ENCODE measurements at places on chromosomes 12 and 14.

- DNase-seq: no peak
Observed at GRCh38 chr14:84250893-84251292, 1279.1 kb upstream of the FLRT2 start.

- DNase-seq: no peak
Observed at GRCh38 chr14:68544081-68544892, 248.6 kb downstream of the ZFP36L1 start.

DNA sequence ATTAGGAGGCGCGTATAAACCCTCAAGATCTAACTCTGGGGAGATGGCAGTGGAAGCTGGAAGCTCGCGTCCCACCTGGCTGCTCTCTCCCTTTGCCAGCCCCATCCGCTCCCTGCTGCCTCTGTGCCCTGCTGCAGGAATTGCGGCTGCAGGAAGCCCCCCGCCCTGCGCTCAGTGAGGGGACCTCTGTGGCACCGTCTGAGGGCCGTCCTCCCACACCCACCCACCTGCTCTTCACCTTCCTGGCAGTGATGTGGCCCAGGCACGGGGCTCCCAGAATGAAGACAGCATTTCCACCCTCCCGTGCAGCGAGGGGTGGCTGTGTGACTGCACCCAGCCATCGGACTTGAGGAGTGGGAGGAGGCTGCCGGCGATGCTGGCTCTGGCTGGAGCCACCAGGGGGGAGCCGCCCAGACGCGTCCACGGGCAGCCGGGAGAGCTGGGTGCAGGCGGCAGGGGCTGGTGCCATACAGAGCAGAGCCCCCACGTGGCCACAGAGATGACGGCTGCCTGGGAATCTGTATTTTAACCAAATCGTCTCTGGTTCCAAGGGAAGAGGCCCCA is 28.3 kb upstream of the GALNT9 start:
- DNase-seq: no peak

DNA sequence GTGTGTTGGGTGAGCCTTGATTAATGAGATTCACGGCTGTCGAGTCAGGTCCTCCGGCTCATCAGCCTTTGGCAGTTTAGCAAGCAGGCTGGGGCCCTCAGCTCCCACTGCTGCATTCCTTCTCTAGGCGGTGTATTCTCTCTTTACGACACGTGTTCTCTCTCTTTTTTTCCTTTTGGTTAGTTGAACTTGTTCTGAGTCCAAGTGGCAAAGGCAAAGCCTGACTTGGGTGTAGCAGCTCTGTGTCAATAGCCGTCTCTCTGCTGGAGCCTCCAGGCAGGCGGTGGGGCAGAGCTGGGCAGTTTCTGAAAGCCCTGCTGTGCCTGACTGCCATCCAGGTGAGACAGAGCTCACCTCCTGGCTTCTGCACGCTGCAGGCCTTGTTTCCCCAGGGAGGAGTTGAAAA is 46.6 kb downstream of the SUSD6 start:
- DNase-seq: no peak

DNA sequence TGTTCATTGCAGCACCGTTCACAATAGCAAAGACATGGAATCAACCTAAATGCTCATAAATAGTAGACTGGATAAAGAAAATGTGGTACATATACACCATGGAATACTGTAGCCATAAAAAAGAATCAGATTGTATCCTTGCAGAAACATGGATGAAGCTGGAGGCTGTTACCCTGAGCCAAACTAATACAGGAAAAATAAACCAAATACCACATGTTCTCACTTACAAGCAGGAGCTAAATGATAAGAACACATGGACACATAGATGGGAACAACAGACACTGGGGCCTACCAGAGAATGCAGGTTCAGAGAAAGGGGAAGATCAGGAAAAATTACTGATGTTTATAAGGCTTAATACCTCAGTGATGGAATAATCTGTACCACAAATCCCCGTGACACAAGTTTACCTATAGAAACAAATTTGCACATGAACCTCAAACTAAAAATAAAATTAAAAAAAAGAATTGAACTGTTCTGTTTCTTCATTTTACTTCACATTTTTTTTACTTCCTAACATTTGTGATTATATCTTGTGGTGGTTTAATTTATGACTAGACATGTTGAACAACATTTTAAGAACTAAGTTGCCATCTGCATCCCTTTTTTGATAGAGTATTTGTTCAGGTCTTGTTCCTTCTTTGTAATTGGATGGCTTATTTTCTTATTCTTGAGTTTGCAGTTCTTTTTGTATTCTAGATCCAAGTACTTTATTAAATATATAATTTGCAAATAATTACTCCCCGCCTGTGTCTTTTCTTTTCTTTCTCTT is 835.2 kb downstream of the FSCB start:
- DNase-seq: no peak

DNA sequence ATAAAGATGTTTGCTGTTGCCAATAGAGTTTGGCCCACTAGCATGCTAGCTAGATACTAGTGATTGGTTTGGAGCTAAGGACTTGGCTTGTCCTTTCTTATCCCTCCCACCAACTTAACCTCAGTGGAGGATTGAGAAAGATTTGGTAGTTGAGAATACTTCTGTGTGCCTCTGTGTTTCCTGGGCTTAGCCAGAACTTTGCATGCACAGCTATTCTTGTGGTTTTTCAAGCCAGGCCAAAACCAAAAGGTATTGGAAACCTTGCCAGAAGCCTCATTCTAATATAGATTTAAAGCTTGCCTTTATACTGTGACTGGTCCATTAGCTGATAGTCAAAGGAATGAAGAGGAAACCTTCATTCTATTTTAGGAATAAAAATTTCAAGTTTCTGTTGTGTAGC is 188.5 kb downstream of the CCDC91 start:
- no peak for DNase-seq

GRCh38 chr12:13573698-13574321 is 377.3 kb downstream of the EMP1 start:
- no peak for DNase-seq

GRCh38 chr14:67371247-67372148 is 11.4 kb downstream of the EIF2S1 start:
- no peak for DNase-seq

DNA sequence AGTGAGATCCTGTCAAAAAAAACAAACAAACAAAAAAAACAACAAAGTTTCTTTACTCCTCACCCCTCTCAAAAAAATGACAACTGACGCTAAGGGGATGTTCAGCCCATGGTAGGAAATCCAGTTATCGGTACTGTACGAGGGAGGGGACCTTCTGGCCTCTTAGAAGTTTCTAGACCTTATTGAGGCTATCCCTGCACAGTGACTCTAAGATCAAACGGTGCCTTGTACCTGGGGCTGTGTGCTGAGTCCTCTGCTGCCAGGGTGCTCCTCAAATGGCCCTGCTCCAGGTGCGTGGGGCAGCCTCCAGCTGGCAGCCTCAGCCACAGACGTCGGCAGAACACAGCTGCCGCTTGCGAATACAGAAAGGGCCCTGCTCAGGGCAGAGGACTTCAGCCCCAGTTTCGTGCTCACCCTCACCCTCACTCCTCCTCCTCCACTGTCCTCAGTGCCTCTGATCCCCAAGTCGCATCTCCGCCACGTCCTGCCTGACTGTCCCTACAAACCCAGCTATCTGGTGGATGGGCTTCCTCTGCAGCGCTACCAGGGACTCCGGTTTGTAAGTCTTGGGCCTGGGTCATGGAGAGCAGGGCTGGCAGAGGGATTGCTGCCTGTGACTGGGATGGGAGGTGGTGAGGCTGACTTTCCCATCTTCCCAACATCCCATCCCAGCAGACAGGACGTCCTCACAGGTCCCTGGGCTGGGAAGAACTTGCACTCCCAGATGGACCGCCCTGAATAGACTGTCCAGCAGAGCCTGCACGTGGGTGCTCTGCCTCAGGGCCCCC is 90.9 kb downstream of the B4GALNT3 start:
- DNase-seq: no peak

DNA sequence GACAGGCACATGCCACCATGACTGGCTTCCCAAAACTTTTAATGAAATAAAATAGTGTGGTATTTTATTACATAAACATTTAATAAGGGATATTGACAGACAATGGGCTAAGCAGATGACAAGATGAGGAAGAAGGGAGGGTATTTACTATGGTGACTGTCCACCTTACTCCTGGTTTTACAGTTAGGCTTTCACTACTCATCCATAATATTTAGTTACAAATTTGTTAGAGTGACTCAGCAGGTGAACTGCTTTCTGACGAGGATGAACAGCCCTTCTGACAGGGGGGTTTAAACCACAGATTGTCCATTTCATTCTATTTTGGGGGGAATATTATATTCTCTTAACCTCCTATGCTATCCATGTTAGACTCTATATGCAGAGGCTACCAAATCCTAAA is 3.6 kb upstream of the PALS1 start:
- DNase-seq: no peak

All from stimulated activated CD4-positive, alpha-beta T cell treated with anti-CD3 and anti-CD28 coated beads, Interleukin-12 subunit alpha, Interleukin-12 subunit beta, amount 100 ng/mL, for 24 hours (primary cell).